ENCODE measurements at places on chromosomes 12 and 14.

- DNase-seq = no peak
Measured at GRCh38 chr12:111129149-111129767, 208.9 kb upstream of the MYL2 start.

DNA sequence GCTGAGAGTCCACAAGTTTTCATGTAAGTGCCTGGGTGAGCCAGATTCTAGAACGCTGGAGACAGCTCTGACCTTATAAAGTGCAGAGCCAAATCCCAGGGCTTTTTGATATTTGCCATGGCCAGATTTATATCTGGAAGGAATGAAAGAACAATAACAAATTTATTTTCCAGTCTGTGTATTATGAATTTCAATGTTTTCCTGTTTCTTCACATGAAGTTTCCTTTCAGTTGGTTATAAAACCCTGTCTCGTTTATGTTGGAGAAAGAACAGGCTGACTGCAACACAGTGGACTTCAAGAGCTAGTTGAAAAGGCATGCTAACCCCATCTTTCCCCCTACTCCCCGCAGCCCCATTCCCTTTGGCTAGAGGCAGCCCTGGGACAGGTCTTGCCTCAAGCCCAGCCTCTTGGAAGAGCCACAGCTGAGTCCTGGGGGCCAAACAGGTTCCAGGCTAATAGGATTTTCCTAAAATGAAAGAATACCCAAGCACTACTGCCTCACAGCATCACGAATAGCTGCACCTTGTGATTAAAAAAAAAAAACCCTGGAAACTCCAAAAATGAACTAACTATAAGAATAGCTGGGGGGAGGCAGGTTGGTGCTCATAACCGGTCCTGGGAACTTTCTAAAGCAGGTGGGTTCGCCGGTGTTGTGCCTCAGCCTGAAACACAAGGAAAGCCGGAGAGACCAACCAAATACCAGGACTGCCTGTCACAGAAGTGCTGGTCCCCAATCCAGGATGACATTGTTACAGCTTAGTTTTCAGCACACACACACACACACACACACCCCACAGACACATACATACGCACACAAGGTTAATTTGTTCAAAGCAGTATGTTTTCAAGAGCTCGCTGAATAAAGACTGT lies 1.5 kb downstream of the FBLN5 start:
- no peak for DNase-seq

DNA sequence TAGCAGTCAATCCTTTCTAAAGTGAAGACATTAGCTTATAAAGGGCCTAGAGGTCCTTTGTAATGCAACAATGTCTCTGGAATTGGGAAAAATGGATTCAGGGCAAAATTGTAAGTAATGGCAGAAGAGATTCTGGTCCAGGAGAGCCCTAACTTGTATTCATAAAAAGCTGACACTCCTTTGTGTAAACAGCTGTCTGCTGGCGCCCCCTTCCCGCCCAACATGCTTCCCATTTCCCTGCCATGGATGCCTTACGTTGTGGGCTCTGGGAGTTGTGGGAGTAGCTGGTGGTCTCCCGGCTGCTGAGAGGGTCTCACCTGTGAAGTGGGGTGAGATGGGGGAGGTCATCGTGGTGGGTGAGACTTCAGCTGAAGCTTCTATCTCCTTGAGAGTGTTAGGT lies 2.3 kb downstream of the ACRBP start:
- no peak for DNase-seq

GRCh38 chr12:5899675-5900074 lies 45.4 kb downstream of the ANO2 start:
- DNase-seq = no peak

DNA sequence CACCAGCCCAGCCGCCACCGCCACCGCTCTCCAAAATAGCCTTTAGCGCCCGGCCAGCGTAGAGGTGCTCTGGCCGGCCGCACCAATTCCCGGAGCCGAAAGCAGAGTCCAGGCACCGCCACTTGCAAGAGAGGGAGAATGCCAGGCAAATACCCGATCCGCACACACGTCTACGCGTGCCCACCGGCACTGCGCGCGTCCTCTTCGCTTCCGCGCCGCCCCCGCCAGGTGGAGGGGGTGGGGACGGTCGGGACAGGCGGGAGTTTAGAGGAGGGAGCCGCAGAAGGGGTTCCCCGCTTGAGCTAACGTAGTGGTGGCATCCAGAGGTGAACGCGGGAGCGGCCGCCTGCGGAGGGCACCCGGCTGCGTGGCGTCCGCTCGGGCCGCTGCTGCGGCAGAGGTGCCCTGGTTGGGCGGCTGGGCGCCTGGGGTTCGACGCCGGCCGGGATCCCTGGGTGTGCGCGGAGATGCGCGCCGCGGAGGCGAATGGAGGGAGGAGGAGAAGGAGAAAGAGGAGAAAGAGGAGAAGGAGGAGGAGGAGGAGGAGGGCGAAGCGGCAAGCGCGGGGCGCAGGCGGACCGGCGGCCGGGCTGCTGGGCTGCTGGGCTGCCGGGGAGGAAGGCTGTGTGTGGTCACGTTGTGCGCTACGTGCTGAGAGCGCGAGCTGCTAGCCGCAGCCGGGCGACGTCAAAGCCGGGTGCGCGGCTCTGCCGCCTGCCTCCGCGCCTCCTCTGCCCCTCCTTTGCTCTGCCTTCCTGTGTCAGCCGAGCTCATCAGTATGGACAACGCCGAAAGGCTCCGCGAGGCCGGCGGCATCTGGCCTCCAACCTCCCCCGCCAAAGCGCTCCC lies at the start of gene MDGA2:
Gene MDGA2, minus strand, starts transcription at position 140 of the 849 bp plus-strand sequence.
- DNase-seq = no peak

- DNase-seq = no peak
Measured at GRCh38 chr14:44530475-44530874, 23.4 kb upstream of the FSCB start.

GRCh38 chr14:103949131-103949790 lies 6.9 kb upstream of the RD3L start:
- no peak for DNase-seq

DNA sequence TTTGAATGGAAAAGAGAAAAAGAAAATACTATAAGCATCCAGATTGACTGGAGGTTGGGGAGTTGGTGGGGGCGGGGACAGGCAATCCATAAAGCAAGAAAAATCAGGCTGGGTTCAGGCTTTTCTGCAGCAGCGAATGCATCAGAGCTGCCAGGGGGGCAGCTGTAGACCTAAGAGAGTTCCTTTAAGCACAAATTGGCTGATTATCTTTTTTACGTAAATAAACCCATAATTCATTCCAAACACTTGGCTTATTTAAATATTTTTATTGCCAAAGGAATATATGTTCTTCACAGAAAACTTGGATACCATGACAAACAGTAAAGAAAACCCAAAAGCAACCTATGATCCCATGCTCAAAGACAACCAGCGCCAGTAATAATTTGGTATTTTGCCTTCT lies 10.2 kb downstream of the BDKRB2 start:
- no peak for DNase-seq

DNA sequence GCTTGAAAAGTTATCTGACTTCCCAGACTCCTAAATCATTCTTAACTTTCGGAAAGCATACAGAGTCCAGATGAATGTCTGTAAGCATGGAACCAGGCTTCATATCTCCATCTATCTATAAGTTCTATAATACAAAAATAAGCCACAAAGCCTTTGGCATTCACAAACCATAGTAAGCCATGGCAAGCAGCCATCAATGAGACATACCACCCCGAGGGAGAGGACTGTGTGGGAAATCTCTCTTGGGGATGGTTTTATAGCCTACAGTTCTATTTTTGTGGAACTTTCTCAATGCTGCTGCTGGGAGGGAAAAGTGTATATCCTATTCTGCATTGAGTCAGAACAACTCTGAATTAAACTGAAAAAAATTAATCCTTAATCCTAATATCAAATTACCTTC lies 20.4 kb downstream of the EGLN3 start:
- DNase-seq = no peak

GRCh38 chr12:111992464-111992863 lies 20.5 kb downstream of the TMEM116 start:
- DNase-seq = no peak

- DNase-seq = no peak
Measured at GRCh38 chr12:2172491-2173214, 119.9 kb downstream of the CACNA1C start.

- DNase-seq = no peak
Measured at GRCh38 chr12:74770552-74770951, 232.9 kb downstream of the ATXN7L3B start.

DNA sequence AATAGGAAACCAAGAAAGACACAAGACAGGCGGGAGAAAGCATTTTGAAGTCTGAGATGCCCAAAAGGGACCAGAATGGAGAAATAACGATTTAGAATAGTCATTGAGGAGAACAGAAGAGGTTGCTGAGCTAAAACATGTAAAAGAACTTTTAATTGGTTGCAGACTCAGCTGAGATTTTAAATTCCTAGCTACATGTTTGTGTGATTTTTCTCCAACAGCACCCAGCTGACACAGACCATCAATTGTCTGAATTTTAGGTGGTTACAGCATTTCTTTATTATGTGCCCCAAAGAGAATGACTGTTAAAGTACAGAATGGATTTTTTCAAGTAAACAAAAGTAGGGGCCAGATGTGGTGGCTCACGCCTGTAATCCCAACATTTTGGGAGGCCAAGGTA lies 50.3 kb downstream of the BAZ1A start:
- DNase-seq = no peak

- DNase-seq = no peak
Measured at GRCh38 chr12:76470028-76470939, 89.3 kb downstream of the OSBPL8 start.

DNA sequence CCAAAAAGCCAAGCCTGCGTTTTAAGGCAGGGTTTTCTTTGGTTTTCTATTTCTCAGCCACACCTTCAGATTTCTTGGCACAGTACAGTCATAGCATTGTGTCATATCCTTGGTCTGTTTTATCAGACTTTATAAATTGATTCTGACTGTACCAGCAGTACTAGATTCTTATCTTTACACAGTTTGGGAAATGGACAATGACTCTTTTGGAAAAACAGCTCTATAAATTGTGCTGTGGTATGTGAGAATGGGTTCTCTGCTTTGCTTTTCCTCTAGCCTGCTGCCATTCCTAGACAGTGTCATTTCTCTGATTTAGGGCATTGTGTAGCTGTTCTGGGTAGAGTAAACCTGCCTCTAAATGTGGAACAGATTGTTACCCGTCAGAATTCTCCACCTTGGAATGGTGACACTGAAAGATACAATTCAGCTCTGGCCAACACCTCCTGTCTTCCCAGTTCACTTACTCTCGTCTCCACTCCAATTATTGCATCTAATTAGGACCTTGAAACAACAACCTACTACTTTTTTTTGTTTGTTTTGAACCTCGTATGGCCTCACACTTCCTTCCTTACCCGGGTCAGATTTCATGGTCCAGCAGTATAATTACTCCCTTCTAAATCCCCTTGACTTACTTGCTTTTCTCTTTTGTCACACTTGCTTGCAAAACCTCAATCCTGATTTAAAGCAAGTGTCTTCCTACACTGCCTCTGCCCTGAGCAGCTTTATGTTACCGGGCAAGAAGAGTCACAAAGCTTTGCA lies 226.3 kb downstream of the ERC1 start:
- no peak for DNase-seq

DNA sequence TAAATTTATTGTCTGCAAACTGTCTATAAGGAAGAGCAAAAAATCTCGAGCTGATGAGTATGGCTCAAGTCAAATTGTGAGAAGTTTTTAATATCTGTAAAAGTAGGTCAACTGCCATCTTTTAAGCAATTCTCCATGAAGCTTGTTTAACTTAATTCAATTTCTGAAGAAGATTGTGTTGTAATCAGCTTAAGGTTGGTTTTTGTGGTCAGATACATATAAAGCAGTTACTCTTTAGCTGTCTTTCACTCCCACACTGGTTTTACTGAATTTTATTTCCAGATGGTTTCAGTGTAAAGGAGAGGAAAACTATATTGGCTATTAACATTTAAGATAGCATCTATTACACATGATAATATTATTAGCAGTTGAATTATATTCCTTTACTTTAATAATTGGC lies 1165.1 kb downstream of the SLC16A7 start:
- DNase-seq = no peak

DNA sequence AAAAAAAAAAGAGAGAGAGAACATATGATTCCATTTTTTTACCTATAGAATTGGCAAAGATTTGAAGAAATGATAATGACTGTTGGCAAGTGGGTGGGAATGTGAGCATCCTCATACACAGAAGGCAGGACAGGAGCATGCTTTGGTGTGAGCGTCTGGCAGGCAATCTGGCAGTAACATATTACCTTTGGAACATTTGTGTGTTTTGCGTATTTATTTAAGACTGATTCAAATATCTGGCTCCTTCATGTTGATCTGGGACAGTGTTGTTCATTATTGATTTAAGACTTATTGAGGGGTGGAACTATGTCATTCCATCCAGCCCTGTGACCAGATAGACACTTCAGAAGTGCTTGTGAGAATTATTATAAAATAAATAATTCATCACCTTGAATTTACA lies 53.1 kb downstream of the PPP1R36 start:
- DNase-seq = no peak

DNA sequence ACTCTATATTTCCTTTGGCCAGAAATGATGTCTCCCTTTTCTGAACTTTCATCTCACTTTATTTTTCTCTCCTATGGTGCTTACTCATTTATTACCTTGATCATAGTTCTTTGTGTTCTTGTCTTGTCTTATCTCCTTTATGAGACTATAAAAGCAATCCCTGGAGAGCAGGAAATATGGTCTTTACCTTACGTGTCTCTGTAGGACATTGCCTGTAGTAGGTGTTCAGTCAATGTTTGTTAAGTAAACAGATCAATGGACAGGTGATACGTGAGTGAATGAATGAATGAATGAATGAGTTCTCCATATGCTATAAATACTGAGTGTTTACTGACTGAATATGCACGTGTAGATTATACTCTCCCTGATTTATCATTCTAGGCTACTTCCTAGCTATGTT lies 193.7 kb upstream of the HMGA2 start:
- no peak for DNase-seq

- DNase-seq = no peak
Measured at GRCh38 chr12:114769634-114770033, 85.7 kb upstream of the TBX3 start.

GRCh38 chr12:67649261-67649569 lies 670 bp downstream of the DYRK2 start:
- no peak for DNase-seq

- no peak for DNase-seq
Measured at GRCh38 chr14:93943052-93943451, 15.9 kb downstream of the FAM181A start.

- no peak for DNase-seq
Measured at GRCh38 chr12:71804505-71804904, 35.1 kb upstream of the TBC1D15 start.

DNA sequence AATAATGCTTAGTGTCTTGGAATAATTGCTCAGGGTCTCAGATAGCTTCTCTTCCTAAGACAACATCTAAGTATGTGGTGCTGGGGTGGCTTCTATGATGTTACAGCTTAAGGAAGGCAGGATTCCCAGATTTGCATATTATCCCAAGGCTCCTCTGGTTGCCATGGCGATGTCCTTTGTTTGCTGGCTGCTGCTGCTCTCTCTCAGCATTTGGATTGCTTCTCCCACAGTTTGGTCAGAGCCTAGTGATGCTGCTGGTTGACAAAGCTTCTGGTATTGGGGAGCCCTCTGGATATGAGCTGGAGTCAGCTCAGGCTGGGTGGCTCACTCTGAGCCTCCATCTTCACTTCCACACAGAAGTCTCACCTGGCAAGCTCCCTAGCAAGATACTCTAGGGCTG lies 56.4 kb upstream of the FBXO33 start:
- DNase-seq = no peak

Data from stimulated activated CD8-positive, alpha-beta memory T cell treated with anti-CD3 and anti-CD28 coated beads, Interleukin-7, amount 100 ng/mL, for 1 hour (primary cell).